ENCODE measurements at places on chromosomes 4 and X.

DNA sequence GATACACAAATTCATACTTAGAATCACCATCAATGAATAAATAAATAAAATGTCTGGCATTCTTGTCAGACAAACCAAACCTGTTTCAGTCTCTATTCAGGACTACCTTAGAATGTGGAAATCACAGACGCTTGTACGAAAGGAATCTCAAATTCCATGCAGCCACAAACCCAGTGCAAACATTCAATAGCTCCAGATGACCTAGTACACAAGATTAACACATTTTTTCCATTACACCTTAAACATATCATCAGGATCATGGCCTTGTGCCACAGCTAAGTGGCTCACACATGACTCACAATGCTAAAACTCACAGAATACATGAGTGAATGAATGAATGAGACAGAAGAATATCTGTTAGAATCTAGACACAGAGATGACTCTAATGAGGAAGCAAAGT is 134.2 kb downstream of the PWWP3B start:
- DNase-seq: no peak

DNA sequence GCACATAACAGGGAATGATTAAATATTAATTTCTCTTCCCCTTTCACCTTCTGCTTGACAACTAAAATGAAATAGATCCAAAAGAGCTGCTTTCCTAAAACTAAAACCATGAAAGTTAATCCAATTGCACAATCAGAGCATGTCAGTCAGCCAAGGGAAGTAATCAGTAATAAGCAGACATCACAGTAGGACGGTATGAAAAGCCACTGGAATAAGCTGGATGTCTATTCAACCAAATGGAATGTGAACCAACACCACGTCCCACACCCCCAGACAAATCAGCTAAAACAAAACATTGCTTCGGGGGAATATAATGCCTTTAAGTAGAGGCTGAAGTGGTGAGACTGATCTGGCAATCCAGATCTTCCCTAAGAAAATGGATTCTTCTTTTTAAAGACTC is 859.4 kb upstream of the FTHL17 start:
- no peak for DNase-seq

DNA sequence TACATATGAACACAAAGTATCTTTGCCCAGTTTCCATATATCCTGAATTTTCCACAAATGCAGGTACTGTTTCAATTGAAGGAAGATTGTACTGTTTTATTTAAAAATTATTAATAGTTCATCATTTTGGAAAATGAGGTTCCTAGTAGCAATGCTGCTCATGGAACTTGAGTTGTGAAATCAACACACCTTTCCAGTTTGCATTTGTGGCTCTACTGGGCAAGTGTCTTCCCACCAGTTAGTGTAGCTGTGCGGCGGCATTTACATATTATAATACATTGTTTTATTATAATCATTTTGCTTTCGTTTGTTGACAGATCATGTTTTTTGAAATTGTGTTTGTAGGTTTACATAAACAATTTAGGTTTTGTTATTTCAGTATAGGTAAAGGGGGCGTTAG is 2.0 kb upstream of the DDX3X start:
- DNase-seq: no peak

DNA sequence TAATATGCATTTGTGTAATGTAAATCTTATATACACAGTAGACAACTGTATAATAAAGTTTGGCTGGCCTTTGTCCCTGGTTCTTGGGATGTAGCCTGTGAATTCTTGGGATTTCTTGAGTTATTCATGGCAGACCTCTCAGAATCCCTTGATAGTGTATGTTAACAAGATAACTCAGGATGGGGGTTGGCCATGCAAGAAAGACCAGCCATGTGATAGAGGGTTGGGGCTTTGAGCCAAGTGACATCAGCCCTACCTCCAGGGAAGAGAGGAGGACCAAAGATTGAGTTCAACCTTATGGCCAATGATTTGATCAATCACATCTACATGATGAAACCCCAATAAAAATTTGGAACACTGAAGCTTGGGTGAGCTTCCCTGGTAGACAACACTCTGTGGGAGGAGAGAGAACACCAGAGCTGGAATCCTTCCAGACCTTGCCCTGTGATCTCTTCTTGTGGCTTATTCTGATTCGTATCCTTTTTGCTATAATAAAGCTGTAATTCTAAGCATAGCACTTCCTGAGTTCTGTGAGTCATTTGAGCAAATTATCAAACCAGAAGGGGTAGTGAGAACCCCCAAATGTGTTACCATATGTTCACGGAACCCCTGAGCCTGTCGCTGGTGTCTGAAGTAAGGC is 11.3 kb downstream of the SLC2A9 start:
- no peak for DNase-seq

GRCh38 chr4:86302251-86302650 is 57.6 kb downstream of the MAPK10 start:
- DNase-seq: no peak

DNA sequence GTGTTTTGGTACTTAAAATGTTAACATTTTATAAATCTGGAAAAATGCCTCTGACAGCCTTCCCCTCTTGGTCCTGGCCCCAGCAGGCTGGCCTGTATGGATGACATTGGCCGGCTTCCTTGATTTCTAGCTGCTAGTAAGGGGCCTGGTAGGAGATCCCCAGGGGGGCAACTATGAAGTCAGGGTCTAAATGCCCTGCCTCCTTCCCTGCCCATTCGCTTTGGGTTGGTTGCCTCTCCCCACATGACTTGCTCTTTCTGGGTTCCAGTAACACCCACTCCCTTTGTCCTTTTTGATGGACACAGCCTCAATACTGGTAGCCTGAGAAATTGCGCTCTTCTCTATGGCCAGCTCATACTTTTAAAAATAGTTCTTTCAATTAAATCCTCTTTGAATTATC is 78.0 kb upstream of the MAD2L1 start:
- no peak for DNase-seq

GRCh38 chr4:71126719-71127118 is 133.3 kb downstream of the DCK start:
- no peak for DNase-seq

GRCh38 chr4:95857761-95858160 is 17.9 kb downstream of the PDHA2 start:
- no peak for DNase-seq

- no peak for DNase-seq
Measured at GRCh38 chr4:187999406-187999932, 3.9 kb downstream of the ZFP42 start.

GRCh38 chr4:145056325-145057130 is 41.5 kb downstream of the ANAPC10 start:
- no peak for DNase-seq

DNA sequence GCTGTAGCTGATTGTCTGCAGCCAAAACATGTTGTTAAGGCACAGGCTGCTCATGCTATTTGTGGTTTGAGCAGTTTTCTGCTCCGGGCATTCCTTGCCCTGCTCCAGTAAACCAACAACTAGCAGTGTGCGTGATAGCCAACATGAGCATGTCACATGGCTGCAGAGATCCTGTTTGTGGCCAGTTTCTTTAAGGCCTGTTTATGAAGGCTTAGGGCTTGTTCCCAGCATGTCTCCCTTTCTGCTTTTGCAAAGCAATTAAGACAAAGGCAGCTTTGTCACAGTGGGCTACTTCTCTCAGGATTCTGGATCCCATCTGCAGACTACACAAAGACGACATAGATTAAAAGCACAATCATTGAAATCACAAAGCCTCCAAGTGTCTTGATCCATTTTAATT is 160.5 kb downstream of the ZNF518B start:
- no peak for DNase-seq

- no peak for DNase-seq
Measured at GRCh38 chr4:46886711-46887110, 22.3 kb downstream of the COX7B2 start.

DNA sequence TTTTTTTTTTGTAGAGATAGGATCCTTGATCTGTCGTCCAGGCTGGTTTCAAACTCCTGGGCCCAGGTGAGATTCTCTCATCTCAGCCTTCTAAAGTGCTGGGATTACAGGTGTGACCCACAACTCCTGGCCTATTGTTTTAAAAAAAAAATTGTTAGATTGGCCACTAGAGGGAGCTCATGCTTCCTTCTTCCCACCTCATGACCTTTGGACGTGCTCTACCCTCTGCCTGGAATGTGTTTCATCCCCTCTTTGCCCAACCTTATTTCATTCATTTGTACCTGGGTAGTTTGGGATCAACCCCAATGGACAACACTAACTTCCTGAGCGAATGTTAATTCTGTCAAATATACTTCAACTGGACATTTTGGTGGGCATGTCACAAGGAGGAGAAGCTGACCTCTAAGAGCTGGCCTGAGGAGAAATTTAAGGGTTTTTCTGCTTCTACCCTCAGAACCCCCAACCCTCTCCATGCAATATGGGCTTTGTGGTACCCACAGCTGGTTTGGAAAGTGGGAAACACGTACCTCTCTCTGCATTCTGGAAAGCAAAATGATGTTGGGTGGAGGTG is 6.4 kb downstream of the PPEF2 start:
- DNase-seq: no peak

DNA sequence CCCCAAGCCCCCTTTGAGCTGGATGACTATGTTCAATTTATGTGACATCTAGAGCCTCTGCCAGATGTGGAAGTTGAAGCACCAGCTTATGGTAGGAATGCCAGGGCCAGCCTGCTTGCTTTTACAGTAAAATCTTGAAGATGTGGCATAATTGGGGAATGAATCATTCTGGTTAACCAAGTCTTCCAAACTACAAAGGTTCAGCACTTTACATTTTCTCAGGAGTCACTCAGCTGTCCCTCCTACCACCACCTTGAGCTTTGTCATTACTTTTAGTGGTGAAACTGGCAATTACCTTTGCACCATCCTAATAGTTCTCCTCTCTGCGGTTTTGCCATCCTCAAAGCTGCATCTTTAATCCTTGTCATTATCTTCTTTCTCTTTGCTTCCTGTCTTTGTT is 172.2 kb downstream of the HS6ST2 start:
- DNase-seq: no peak

- DNase-seq: no peak
Measured at GRCh38 chr4:152176627-152177214, 359.2 kb downstream of the FBXW7 start.

Measured in activated CD8-positive, alpha-beta memory T cell treated with anti-CD3 and anti-CD28 coated beads, Interleukin-2, amount 50 U/mL, for 48 hours (primary cell).